ENCODE measurements at places on chromosomes 1 and 21.
A peak's percentile ranks its signal among the peaks of the same experiment; 100 is the strongest.

- DNase-seq, result no peak
Observed at GRCh38 chr1:221279146-221279545, 399.9 kb downstream of the HLX start.

GRCh38 chr1:167477986-167478385 is 40.3 kb downstream of the CD247 start:
- peak; percentile 18 for DNase-seq

- DNase-seq, result no peak
Observed at GRCh38 chr1:68791800-68792199, 294.9 kb upstream of the DEPDC1 start.

DNA sequence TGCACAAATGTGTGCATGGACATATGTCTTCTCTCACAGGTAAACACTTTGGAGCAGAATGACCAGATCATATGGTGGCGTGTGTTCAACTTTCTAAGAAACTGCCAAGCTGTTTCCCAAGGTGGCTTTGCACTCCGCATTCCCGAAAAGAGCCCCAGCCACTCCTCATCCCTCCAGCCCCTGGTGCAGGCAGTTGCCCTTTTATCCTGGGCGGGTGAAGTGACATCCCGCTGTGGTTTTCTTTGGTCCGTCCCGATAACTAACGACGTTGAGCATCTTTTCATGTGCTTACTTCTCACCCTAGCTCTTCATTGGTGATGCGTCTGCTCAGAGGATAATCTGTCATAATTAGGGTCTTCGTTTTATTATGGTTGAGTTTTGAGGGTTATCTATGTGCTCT is 612.5 kb downstream of the MATN1 start:
- DNase-seq, result no peak

DNA sequence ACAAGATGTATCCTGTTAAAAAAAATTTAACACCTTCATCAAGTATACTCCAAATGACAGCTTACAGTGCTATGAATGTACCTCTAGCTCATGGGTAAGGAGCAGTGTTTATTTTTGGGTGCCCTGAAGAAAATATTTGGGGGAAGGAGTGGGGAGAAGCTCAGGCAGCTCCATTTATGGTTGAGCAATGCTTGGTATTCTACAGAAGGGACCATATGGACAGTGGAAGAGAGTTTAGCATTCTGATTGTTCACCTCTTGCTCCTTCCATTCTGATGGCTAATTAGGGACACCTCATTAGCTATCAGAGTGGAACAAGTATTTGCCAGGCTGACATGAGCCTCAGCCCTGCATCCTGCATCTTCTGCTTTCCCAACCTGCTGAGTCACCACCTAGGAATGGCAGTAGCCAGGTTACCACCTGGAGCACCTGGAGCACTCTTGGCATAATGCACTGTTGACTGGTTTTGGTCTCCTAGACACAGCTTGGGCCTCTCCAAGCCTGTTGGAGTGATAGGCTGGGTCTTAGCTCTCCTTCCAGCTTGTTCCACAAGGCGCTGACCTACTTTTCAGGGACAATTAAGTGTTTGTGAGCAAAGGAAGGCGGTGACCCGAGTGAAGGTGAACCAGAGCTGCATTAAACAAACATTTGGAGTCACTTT is 62.0 kb upstream of the MACF1 start:
- DNase-seq, result no peak

GRCh38 chr1:98028800-98029199 is 108.0 kb upstream of the DPYD start:
- no peak for DNase-seq

GRCh38 chr1:78005755-78006154 is 1.0 kb downstream of the DNAJB4 start:
- no peak for DNase-seq

GRCh38 chr1:81221564-81221963 is 579.2 kb upstream of the ADGRL2 start:
- no peak for DNase-seq

- DNase-seq, result no peak
Observed at GRCh38 chr1:117985239-117985638, 55.7 kb downstream of the WDR3 start.

GRCh38 chr1:68117416-68117815 is 67.0 kb upstream of the DIRAS3 start:
- DNase-seq, result no peak

- DNase-seq, result no peak
Observed at GRCh38 chr1:203336097-203336496, 14.8 kb downstream of the FMOD start.

DNA sequence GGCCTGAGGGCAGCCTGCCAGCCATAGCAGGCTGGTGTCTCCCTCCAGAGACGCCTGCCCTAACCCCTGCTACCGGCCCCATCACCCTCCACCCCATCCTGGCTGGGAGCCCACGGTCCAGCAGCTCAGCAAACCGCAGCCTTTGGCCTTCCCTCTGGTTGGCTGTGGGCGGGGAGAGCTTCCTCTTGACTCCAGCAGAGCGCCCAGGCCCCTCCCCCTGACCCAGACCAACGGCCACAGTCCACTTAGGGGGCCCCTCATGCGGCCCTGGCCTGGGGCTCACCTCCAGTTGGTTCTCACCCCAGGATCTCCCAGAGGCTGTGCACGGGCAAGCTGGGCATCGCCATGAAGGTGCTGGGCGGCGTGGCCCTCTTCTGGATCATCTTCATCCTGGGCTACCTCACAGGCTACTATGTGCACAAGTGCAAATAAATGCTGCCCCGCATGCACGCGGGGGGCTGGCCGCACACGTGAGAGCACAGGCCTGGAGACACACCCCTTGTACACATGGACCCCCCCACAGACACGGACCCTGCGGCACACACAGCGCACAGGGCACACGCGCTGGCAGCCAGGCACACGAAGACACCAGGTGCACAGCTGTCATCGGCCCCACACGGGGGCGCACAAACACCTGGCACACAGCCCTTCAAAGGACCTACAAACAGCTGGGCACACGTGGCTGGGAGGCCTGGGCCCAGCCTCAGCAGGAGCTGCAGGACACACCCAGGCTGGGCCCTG is 3.1 kb downstream of the SMIM1 start:
- peak; percentile 51 for DNase-seq

DNA sequence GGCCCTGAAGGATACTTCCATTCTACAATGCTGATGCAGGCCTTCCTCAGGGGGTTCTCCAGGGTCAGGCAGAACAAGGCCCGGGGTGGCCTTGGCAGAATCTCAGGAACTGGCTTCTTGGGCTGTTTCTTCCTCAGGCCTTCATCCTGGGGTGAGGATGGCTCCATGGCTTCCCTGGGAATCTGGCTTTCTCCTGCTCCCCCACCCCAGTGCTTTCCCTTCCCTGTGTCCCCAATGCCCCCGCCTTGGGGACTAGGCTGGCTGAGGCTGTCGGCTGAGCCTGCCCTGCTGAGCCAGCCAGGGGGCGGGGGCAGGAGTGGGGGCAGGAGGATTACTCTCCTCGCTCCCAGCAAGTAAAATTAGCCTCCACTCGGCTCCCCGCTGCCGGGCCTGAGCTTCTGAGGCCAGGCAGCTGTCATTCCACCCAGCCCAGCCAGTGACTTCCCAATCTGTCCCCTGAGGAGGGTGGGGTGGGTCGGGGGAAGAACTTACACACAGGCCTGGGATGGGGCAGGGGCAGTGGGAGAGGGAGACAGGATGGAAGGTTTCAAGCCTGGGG is at the start of gene CACNA1S:
Gene CACNA1S (minus strand): TSS at position 254 of the 559 bp plus-strand sequence. CDS start 87 bp downstream, at position 167.
- no peak for DNase-seq

DNA sequence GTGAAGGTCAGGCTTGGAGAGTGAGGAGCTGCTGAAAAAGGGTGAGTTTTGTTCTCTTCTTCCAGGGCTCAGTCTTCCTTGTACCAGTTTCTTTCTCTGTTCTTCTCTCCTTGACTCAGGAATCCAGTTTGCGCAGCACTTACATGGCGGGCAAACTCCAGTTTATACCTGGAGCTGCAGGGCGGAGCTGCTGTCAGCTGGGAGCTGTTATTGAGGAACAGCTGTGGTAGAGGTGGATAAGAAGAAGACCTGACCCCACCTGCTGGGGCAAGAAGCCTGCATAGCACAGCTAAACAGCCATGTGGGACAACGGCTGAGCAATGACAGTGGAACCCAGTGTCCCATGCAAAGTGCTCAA is 46.2 kb downstream of the GALNT2 start:
- no peak for DNase-seq

DNA sequence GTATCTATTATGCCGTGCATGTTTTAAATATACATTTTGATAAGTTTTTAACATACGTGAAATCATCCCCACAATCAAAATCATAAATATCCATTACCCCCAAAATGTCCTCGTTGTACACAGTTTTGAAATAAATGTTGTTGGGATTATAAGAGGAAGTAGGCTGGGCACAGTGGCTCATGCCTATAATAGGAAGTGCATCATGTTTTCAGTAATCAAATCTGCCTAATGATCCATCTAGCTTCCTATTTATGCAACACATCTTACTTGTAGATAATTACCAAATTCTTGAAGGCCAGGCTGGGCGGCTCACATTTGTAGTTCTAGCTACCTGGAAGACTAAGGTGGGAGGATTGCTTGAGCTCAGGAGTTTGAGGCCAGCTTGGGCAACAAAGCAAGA is 15.0 kb upstream of the IFNGR2 start:
- no peak for DNase-seq

- no peak for DNase-seq
Observed at GRCh38 chr1:88321706-88322105, 362.4 kb upstream of the PKN2 start.

DNA sequence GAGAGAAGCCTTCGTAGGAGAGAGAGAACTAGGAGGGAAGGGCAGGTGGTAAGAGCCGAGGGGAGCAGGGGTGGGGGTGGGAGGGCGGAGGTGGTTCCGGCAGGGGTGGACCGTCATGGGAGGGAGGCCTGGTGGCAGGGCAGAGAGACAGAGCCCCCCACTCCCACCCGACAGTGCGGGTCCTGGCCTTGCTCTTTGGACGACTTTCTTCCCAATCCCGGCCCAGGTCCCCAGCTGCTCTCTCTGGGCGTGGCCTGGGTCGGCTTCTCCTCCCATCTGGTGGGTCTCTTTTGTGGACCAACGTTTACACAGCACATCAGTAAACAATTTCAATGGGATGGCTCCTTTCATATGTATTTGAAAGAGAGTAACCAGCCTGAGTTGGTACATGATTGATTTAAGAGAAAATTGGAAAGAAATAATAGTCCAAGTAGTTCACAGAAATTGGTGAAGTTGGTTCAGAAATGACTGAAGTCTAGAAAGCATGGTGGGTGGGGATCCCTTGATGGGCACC is 56.9 kb downstream of the LDLRAD2 start:
- no peak for DNase-seq

- no peak for DNase-seq
Observed at GRCh38 chr1:226520640-226521355, 27.8 kb upstream of the STUM start.

DNA sequence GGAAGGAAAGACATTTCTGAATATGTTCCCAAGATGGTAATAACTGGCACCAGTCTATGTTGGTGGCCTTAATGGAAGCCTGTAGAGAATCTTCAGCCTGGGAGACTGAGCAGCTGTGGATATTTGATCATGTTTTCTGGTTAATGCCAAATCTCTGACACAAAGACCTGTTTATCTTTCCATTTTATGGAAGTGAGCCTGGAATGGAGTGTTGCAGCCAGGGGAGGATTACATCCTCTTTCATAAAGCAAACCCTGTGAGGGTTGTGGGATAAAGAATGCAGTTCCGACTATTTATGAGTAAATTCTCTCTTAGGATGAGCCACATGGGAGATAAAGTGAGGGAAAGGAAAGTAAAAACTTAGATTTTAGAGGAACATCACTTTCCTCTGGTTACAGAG is 144.1 kb downstream of the PCP4 start:
- DNase-seq, result no peak

DNA sequence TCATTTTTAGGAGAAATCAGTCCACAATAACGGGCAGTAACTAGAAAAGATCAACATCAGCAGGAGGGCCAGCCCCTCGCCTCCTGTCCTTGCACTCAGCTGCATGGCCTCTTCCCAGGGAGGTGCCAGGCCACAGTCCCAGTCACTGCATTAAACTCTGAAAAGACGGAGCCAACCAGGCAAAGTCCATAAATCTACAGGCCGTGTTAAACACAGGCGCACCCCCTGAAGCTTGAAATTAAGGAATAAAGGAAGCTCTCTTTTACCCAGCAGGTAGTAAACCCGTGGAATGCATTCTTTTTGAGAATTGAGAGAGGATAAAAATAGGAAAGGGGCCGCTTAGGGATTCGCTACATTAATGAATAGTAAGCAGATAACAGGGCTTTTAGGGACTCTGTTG is 18.4 kb downstream of the H6PD start:
- no peak for DNase-seq

GRCh38 chr1:167784876-167785550 is 63.2 kb downstream of the MPZL1 start:
- DNase-seq, result no peak

DNA sequence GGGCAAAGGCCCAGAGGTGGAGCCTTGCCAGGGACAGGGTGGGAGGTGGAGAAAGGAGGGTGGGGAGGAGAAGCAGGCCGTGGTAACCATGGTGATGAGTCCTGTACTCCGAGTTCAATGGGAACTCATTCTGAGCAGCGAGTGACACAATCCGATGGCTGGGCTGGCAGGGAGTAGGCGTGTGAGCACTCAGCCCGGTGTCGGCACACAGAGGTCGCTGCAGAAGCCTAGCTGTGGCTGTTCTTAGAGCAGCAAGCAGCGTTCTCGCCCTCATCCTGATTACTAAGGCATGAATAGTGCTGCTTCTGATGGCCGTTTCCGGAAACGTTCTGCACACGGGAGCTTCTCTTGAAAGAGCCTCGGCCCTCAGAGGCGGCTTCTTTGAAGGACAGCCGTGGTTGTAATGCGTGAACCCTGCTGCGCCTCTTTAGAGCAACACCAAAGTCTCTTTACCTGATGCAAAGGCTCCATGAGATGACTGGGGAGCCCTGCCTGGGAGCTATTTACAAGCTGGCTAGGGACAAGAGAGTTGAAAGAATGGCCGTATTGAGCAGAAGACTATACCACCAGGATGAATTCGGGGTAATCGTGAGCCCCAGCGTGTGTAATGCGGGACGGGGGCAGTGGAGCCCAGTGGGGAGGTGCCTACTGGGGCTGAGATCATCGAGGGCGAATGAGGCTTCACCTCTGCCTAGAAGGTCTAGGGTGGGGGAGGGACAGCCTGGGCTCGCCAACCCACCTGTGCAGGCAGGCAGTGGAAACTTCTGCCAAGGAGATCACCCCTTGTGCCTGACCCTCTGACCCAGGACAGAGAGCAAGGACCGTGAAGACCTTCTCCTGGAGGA is 72.8 kb upstream of the PAX7 start:
- no peak for DNase-seq

GRCh38 chr1:96842215-96842614 is 120.6 kb downstream of the PTBP2 start:
- no peak for DNase-seq

GRCh38 chr1:34884536-34884935 is 25.0 kb upstream of the SMIM12 start:
- no peak for DNase-seq
